ENCODE measurements at places on chromosomes 2 and 18.

DNA sequence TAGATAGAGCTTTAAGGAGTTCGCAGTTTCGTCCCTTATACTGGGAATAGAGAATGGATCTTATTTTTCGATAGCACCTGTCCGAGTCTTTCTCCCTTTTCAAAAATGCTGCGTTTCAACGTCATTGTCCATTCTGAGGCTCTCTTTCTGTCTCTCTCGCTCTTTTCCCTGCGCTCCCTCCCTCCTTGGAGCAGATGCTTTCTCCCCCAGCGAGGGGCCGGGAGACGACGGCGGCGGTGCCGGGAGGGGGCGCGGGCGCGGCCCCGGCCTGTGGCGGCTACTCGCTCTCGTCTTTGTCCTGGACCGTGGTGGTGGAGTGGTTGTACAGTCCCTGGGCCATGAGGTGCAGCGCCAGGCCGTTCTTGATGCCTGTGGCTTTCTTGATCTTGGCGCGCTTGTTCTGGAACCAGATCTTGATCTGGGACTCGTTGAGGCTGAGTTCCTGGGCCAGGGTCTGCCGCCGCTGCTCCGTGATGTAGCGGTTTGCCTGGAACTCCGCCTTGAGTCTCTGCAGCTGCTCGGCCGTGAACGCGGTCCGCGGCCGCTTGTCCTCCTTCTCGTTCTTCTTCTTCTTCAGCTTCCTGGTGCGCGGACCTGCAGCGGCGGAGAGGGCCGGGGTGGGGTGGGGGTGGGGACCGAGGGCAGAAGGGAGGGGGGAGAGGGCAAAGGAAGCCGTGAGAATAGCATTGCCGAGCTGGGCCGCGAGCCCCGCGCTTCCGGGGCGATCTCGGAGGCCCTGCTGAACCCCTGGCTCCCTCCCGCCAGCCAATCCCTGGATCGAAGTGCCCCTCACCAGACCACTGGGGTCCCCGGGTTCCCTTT, 4.6 kb downstream of the EN1 start:
- DNase-seq: no peak

DNA sequence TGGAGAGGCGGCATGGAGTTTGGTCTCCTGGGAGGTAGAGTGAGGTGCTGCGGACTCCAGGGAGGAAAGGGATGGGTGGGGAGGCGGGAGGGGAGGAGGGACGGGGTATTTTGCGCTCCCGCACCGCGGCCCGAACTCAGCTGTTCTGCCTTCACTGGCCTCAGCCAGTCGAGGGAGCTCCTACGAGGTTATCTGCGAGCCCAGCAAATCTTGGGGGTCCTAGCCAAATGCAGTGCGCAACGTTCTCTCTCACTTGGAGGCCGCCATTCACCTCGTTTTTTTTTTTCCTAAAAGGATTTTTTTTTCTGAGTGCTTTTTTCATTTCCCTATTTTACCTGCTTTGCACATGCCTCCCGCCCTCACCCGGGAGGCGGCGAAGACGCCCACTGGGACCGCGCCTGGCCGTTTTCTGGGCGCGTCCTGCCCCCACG, 877 bp upstream of the BCL2L11 start:
- DNase-seq: no peak

DNA sequence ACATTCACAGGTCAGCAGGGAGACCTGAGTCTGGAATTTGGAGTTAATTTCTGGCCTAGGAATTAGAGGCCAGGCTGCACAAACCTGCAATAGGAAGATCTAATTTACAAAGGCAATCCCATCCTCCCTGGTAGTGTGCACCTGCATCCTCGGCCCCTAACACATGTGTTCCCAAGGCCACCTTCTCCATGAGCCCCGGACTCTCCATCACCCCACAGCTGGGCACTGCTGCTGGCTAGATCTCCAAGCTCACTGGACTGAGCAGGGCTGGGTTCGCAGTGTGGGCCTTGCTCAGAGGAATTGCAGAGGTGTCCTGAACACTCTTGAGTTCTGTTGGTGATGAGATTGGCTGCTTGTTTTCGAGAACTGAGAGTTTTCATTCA, 162.6 kb upstream of the TWIST2 start:
- no peak for DNase-seq

- no peak for DNase-seq
These were observed 9.8 kb upstream of the EPG5 start for GRCh38 chr18:45976974-45977373.

All from GM12878 (cell line).